ENCODE measurements at places on chromosomes 2 and 18. TPM values are rescaled to one million over a fixed set of nuclear protein-coding genes. Genes with fewer than 3 reads are reported as not detected.

DNA sequence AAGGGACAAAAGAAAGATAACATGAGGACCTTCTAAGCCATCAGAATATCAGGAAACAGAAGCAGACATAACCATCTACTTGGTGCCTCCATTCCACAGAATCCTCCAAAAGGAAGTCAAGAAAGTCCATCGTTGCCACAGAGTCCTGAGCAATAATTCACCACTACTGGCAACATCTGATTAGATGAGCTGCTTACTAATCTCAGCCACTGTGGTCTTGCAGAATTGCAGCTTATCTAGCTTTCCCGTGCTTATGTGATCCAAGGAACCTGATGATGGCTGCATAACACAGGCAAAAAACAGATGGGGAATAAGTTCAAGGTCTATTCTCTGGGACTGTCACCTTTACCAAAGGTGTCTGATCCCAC, 278.5 kb downstream of the AFF3 start:
- H3K36me3 ChIP-seq = no peaks in the 10 kb centered on the region
- no peaks in the 10 kb centered on the region for H3K27me3 ChIP-seq
- H3K4me1 ChIP-seq = peaks cover 25% of the 10 kb centered on the region
- DNase-seq = no peak
- H3K27ac ChIP-seq = no peak overlapping the region

DNA sequence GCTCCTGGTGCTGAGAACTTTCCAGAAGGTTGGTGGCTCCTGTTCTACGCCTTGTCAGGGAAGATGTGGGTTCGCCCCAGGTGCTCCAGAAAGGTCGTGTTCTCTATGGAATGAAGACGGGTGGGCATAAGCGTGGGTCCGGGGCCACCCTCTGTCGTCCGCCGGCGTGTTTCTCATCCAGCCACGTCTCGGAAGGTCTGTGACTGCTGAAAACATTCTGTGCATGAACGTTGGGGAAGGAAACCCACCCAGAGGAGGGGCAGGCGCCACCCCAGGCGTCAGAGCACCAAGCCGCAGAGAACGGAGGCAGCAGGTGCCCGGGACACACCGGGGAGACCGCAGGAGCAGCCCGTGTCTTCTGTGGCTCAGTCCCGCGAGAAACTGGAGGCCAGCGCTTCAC, 118.2 kb downstream of the RTP5 start:
- H3K36me3 ChIP-seq = no peaks in the 10 kb centered on the region
- DNase-seq = no peak
- H3K4me3 ChIP-seq = no peak overlapping the region
- H3K27ac ChIP-seq = no peak overlapping the region
- no peaks in the 10 kb centered on the region for H3K4me1 ChIP-seq
- H3K27me3 ChIP-seq = no peaks in the 10 kb centered on the region

DNA sequence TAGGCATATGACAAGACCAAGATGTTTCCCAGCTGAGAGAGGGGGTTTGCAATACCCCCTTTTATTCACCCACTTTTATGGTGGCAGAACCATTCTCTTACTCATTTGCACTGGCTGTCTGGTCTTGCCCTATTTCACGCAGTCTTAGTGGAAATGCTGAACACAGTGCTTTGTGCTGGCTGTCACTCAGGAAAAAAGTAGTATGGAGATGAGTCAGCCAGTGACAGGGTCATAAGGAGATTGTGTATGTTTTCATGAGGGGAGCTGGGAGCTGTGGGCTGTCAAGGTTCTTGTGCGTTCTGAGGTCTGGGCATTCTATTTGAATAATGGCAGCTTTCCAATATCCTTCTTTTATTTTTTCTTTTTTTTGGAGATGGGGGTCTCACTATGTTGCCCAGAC, 10.9 kb upstream of the CNRIP1 start:
- no peak overlapping the region for H3K4me3 ChIP-seq
- no peak overlapping the region for H3K27ac ChIP-seq
- no peak for DNase-seq
- H3K36me3 ChIP-seq = no peaks in the 10 kb centered on the region

GRCh38 chr2:70923378-70924015, 12.2 kb upstream of the ATP6V1B1 start:
- no peak overlapping the region for H3K27ac ChIP-seq
- no peak for DNase-seq
- H3K36me3 ChIP-seq = no peaks in the 10 kb centered on the region
- no peak overlapping the region for H3K4me3 ChIP-seq

DNA sequence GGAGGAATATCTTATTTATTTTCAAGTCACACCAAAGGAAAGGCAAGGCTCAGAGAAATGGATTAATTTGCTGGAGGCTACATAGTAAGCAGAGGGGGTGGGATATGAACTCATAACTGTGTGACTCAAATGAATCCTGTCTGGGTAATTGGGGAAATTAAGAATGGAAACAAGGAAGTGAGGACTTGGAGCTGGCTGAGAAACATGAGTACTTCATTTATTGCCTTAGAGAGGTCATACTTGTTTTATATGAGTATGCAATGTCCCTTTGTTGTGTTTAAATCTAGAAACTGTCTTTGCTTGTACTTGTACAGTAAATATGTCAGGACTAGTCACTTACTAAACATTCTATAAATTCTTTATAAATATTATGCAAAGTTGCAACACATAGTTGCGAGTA, 2166.7 kb upstream of the PIK3C3 start:
- H3K4me1 ChIP-seq = no peaks in the 10 kb centered on the region
- no peaks in the 10 kb centered on the region for H3K27me3 ChIP-seq
- no peak overlapping the region for H3K4me3 ChIP-seq
- H3K36me3 ChIP-seq = no peaks in the 10 kb centered on the region

- H3K36me3 ChIP-seq = peaks cover 14% of the 10 kb centered on the region
- no peak overlapping the region for H3K27ac ChIP-seq
- no peak for DNase-seq
- no peaks in the 10 kb centered on the region for H3K27me3 ChIP-seq
- no peak overlapping the region for H3K4me3 ChIP-seq
Measured at GRCh38 chr2:190501231-190501630, 33.3 kb downstream of the NEMP2 start.

DNA sequence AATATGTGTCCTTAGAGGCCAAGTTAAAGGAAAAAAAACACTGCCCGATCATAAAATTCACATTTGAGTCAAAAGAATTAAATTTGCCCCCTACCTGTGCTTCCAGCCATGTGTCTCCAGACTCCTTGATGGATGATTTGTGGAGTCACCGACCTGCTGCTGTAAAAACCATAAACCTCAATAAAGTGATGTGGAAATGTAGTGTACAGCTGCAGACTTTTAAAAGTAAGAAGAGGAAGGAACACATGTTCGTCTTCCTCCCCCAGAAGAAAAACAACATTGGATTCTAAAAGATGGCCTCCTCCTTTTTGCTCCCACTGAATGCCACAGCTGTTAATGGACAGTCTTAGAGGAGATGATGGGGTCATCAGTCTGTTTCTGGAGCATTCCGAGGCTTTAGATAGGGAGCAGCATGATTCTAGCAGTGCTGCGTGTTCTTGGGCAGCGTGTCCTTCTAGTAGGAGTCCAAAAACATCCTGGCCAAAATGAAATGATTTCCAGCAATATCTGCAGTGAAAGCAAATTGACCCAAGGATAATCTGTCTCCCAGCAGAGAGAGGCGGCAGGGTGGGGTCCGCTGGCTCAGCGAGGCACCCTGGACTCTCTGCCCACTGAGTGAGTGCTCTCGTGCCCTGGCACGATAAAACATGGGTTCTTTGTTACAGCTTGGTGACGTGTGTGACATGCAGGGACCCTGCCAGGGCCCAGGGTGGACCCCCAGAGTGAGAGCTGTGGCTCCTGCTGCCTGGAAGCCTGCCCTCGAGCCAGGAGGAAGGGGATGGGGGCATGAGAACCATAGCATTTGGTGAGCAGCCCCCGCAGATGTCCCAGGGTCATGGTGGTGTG, 196.1 kb downstream of the FAM210A start:
- DNase-seq = no peak
- H3K27me3 ChIP-seq = no peaks in the 10 kb centered on the region
- no peaks in the 10 kb centered on the region for H3K36me3 ChIP-seq
- peaks cover 28% of the 10 kb centered on the region for H3K4me1 ChIP-seq

DNA sequence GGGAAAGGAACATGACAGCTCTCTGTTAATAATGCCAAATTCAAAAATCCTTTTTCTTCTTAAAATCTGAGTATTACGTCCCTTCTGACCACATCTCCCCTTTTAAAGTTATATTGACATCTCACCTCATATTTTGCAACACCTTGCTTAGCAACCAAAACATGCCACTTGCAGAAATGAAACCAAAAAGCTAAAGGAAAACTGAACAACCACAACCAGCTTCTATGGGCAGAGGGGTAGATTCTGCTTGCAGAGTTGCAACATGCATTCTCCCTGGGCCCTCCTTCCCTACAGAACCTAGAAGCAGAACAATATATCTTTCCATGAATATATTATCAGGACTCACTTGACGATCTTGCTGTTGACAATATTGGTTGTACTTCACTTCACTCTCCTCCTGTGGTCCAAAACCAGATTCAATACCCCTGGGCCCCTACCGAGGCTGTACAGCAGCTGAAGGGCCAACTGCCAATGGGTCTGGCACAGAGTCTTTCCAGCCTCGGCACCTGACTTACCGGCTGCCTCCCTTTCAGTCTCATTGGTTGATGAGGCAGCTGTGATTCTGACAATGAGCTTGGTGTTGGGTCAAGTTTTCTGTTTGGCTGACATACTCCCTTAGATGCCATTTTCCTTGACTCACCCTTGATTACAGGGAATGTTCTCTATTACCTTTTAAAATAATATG, 616.6 kb downstream of the ZEB2 start:
- DNase-seq = no peak
- no peak overlapping the region for H3K4me3 ChIP-seq
- H3K36me3 ChIP-seq = no peaks in the 10 kb centered on the region
- H3K4me1 ChIP-seq = no peaks in the 10 kb centered on the region

- DNase-seq = no peak
- H3K4me1 ChIP-seq = no peaks in the 10 kb centered on the region
- H3K36me3 ChIP-seq = no peaks in the 10 kb centered on the region
- H3K27ac ChIP-seq = no peak overlapping the region
- H3K4me3 ChIP-seq = no peak overlapping the region
Measured at GRCh38 chr2:191311627-191312026, 66.4 kb downstream of the MYO1B start.

- H3K4me3 ChIP-seq = no peak overlapping the region
- H3K4me1 ChIP-seq = peaks cover 7% of the 10 kb centered on the region
- H3K27me3 ChIP-seq = no peaks in the 10 kb centered on the region
Measured at GRCh38 chr2:238731961-238732360, 115.9 kb upstream of the TWIST2 start.

- no peak for DNase-seq
- H3K27ac ChIP-seq = no peak overlapping the region
- H3K4me3 ChIP-seq = no peak overlapping the region
- H3K27me3 ChIP-seq = no peaks in the 10 kb centered on the region
Measured at GRCh38 chr18:3842844-3843243, 392.9 kb downstream of the TGIF1 start.

DNA sequence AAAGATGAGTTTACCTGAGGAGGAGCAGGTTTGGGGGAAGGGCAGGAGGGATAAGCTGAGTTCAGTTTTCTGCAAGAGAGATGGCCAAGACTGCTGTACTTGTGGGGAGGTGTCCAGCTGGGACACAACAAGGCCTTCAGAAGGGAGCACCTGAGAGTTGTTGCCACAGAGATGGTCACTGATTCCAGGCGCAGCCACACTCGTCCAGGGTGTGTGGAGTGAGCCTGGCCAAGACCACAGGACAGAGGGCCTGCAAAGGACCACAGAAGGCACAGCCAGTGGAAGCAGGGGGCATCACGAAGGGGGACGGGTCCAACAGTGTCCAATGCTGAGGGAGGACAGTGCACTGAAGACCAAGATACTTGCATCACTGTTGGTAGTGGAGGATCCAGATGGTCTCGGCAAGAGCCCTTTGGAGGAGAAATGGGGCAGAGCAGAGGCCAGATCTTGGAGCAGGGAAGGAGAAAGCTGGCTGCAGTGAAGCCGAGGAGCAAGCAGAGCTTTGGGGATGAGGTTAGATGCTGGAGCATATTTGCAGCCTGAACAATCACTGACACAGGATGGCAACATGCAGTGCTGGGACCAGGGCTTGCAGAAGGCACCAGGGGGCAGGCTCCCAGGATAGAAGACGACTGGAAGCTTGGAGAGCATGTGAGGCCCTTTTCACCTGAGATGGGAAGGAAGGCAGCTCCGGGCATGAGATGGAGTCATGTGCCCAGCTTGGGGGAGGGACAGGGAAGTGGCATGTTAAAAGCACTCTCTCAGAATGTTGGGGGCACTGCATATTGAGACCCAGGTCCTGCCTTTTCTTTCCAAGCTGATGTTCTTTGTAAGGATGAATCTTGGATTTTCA, 214.0 kb downstream of the CYP26B1 start:
- no peak overlapping the region for H3K4me3 ChIP-seq
- no peak overlapping the region for H3K27ac ChIP-seq
- H3K4me1 ChIP-seq = no peaks in the 10 kb centered on the region
- peak; percentile 67 for DNase-seq
- H3K27me3 ChIP-seq = no peaks in the 10 kb centered on the region

- no peak overlapping the region for H3K4me3 ChIP-seq
- H3K36me3 ChIP-seq = no peaks in the 10 kb centered on the region
- H3K27me3 ChIP-seq = no peaks in the 10 kb centered on the region
- H3K4me1 ChIP-seq = no peaks in the 10 kb centered on the region
Measured at GRCh38 chr2:598058-598802, 79.0 kb downstream of the TMEM18 start.

- no peak overlapping the region for H3K27ac ChIP-seq
- no peaks in the 10 kb centered on the region for H3K4me1 ChIP-seq
- no peak for DNase-seq
- H3K4me3 ChIP-seq = no peak overlapping the region
Measured at GRCh38 chr2:222825031-222825430, 35.8 kb upstream of the ACSL3 start.

GRCh38 chr2:21251216-21251980, 127.6 kb downstream of the TDRD15 start:
- H3K4me1 ChIP-seq = peaks cover 10% of the 10 kb centered on the region
- H3K27me3 ChIP-seq = no peaks in the 10 kb centered on the region
- no peak overlapping the region for H3K4me3 ChIP-seq
- no peak for DNase-seq
- H3K36me3 ChIP-seq = no peaks in the 10 kb centered on the region

DNA sequence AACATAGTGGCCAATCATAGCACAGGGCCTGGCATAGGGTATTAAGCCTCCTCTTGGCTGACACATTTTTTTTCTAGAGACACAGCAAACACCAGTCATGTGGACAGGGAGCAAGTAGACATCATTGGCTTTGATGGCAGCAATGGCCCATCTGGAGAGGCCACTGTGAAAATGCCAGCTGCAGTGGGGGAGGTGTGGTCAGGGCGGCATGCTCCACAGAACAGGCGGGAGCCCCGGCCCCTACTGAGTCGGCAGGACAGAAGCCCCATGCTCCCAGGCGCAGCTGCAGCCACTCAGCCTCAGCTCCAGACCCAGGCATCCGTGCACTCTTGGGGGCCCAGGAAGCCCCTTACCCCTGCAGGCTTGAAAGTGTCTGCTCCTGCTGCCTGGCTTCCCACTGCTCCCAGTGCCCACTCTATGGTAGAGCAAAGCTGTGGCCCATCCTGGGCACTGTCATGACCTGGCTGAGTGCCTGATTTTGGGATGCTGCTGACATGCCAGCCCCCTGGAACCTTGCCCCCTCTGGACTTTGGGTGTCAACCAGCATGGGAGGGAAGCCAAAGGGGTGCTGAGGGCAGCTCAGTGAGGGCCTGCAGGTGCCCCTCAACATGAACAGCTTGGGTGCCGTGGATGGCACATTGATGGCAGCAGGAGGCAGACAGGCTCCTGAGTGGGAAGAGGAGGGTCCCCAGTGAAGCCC, 23.3 kb upstream of the UBE2F start:
- H3K4me1 ChIP-seq = peaks cover 8% of the 10 kb centered on the region
- no peaks in the 10 kb centered on the region for H3K36me3 ChIP-seq
- H3K27ac ChIP-seq = no peak overlapping the region
- no peaks in the 10 kb centered on the region for H3K27me3 ChIP-seq

The SPATA3 gene
- total RNA-seq = not detected

The SKA1 gene
- total RNA-seq = not detected

The MDH1B gene
- total RNA-seq = 1.1 TPM

The DBI gene
- total RNA-seq = 174 TPM

The ANKRD44 gene
- total RNA-seq = 7.0 TPM

The SCN1A gene
- 0.44 TPM for total RNA-seq

The IL1A gene
- total RNA-seq = not detected

Data from right atrium auricular region (tissue), 2 donors.